HCT116 (cell line): ENCODE measurements at places on chromosomes 12 and 14.

GRCh38 chr12:116434155-116435011, 124.8 kb upstream of the MAP1LC3B2 start:
- DNase-seq = peak; percentile 91

- DNase-seq = no peak
Observed at GRCh38 chr14:100240668-100241032, 1.7 kb downstream of the YY1 start.

GRCh38 chr12:67082221-67082620, 186.9 kb upstream of the CAND1 start:
- DNase-seq = no peak

- DNase-seq = peak; percentile 47
Observed at GRCh38 chr12:16359512-16360491, 12.4 kb downstream of the MGST1 start.

DNA sequence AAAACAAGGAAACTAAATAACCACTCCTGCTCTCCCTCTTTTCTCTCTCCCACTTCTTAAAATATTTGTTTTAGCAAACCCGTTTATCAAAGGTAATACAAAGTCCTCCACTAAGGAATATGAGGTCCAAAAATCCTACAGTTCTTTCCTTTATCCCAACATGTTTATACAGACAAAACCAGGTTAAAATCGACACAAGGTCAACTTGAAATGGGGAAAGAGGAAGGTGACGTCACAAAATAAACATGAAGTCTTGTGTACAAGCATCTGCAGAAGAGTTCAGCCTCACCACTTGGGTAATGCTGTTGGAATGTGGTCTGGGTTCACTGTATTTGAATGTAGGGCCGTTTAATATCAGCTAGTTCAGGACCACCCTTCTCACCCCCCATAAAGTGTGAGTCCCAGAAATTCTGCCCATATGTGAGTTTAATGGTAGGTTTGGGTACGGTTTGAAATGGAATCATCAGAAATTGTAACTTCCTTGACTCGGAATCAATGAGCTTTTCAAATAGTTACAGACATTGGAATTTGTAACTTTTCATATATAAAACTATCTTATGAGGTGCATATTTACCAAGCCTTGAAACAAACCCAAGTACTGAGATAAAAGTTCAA, 120.0 kb upstream of the SLC38A2 start:
- peak; percentile 85 for DNase-seq

DNA sequence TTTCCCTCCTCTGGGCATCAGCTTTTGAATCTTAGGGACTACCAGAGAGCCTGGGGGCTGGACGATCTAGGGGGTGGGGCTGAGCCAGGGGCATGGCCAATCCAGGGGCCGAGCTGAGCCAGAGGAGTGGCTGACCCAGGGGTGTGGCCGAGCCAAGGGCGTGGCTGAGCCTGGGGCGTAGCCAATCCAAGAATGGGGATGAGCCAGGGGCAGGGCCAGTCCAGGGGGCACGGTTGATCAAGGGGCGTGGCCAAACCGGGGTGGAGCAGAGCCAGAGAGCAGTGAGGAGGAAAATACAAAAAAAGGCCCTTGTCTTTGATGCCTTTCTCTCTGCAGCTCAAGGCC, 219.3 kb upstream of the NOS1 start:
- DNase-seq = peak; percentile 24

- DNase-seq = no peak
Observed at GRCh38 chr12:75655315-75655806, 144.0 kb upstream of the KRR1 start.

DNA sequence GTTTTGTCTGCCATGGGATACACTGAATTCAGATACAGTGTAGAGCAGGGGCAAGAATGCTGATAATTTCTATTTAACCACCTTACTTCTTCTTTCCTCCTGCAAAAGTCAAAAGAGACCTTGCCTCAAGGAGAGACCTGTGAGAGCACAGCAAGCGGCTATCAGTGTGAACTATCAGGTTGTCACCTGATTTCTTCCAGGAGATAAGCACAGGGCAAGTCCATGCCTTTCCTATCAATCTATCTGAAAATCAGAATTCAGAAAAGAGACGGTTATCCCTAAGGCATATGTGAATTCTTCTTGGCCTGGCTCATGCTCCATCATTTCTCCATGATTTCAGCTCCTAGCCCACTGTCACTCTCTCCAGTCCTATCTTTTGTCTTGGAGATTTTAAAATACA, 128.9 kb upstream of the CCND2 start:
- no peak for DNase-seq

GRCh38 chr12:52145228-52146088, 46.4 kb downstream of the KRT80 start:
- no peak for DNase-seq

DNA sequence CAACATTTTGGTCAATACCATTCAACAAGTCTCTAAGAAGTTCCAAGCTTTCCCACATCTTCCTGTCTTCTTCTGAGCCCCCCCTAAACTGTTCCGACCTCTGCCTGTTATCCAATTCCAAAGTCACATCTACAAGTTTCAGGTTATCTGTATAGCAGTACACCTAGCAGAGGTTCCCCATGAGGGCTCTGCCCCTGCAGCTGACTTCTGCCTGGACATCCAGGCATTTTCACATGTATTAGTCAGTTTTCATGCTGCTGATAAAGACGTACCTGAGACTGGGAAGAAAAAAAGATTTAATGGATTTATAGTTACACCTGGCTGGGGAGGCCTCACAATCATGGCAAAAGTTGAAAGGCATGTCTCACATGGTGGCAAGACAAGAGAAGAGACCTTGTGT, 10.2 kb upstream of the PLA2G1B start:
- DNase-seq = no peak

GRCh38 chr14:67900231-67900630, 80.7 kb downstream of the RAD51B start:
- DNase-seq = no peak

DNA sequence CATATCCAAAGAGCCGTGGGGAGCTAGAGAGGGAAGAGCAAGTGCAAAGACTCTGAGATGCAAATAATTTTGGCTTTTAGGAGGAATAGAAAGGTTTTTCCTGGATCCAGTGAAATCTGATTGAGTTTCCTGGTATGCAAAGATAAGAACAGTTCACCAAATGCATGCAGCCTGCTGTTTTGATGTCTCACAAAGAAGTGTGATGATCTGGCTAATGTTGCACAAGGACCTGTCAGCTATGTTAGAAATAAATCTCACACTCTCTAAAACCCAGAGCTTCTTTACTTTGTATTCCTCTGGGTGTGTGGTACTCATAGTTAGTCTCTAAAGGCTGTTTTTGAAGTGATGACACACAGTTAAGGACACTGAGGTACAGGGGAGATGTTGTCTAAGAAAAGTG, 321.4 kb downstream of the AACS start:
- no peak for DNase-seq

DNA sequence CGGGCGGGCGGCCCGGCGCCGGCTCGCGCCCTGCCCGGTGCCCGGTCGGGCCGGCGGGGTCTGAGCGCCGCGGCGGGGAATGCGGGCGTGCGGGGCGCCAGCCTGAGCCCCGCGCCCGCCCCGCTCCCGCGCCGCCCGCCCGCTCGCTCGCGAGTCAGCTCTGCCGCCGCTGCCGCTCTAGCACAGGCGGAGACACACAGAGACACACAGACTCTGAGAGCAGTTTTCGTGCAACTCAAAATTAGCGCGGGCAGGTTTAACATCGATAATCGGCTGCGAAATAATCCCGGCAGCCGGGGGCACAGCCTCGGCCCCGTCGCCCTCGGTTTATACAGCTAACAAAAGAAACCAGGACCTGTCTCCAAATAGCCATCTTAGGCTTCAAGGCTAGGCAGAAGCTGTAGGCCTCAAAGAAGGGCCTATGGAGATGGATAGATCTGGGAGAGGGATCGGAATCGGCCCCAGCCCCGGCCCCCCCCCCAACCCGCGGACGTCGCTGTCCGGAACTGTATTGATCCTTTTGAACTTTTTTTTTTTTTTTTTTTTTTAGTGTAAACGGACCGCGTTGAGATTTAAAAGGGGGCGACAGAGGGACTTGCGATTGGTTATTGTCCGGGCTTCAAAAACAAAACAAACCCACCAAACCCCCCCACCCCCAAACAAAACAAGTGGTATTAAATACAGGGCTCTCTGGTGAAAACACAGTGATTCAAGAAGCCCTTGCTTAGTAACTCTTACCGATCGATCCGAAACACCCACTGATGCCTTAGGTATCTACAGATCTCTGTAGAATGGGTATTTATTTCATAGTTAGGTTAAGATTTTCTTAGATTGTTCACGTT, 1.1 kb downstream of the ARID2 start:
- DNase-seq = no peak

GRCh38 chr12:129873111-129873832, 30.6 kb downstream of the TMEM132D start:
- DNase-seq = no peak

- no peak for DNase-seq
Observed at GRCh38 chr12:95443459-95443858, 30.5 kb upstream of the METAP2 start.
